ENCODE measurements at places on chromosomes 2 and 18. TPM values are rescaled to one million over a fixed set of nuclear protein-coding genes. Genes with fewer than 3 reads are reported as not detected.

Gene SCLY
- polyA plus RNA-seq: 18.8 TPM

Gene B3GNT7
- polyA plus RNA-seq: 0.90 TPM

GRCh38 chr2:133956434-133956935, 297.4 kb upstream of the MGAT5 start:
- no peak for DNase-seq

- no peak for DNase-seq
Observed at GRCh38 chr2:189096769-189097447, 82.7 kb downstream of the COL5A2 start.

DNA sequence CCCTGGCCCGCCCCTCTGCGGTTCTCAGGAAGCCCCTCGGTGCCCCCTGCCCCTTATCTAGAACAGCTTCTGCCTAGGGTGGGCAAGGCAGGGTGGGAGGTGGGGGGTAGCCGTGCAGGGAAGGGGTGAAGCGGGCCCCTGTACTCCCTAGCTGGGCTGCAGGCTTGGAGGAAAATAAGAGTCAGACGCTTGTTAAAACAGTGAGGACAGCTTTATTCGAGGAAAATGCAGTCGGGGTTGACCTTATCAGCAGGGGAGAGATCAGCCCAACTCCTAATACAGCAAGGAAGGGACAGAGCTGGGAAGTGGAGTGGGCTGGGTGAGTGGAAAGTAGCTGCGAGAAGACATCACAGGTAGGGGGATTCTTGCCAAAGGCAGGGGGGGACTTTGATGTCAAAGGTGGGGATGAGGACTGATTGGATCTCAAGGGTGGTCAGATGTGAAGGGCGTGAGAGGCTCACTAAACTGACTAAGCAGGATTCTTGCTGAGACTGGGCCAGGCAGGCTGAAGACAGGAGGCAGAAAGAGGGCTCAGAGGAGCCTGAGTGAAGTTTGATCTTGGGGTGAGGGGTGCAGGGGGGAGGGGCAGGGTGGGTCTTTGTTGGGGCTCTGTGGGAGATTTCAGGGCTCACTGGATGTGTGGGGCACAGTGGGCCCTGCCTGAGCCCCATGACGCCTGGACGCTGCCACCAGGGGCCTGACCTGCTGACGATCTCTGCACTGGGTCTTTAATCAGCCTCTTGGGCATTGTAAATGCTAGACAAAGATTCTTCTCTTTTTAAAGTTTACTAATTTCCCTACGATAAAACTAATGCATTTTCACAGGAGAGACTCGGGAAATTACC, 29.9 kb downstream of the HPCAL1 start:
- DNase-seq: no peak

DNA sequence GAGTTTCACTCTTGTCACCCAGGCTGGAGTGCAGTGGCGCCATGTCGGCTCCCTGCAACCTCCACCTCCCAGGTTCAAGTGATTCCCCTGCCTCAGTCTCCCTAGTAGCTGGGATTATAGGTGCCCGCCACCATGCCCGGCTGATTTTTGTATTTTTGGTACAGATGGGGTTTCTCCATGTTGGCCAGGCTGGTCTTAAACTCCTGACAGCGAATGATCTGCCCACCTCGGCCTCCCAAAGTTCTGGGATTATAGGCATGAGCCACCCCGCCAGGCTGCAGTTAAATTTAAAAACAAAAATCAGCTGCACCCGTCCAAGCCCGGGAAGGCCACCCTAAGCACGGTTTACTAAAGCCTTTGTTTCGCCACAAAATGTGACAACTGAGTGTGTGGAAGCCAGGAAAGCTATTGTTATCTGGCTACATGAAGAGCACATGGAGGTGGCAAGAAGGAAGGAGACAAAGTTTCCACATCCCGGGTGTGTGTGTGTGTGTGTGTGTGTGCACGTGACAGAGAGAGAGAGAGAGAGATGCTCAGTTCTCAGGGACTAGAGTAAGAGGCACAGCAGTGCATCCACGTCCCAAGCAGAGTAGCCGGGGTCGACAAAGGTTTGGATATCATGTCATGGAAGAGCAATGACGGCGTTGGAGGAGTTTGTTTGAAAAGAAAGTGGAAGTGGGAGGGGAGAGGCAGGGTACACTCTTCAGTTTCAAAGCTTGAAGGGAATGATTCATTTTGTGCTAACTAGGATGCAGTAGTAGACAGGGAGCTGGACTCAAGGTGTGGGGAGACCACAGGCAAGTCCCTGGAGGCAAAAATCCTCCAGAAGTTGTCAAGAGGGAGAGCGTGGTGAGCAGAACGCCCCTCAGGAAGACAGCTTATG, 20.1 kb downstream of the INPP5D start:
- DNase-seq: no peak

Gene CCDC88A
- 2.7 TPM for polyA plus RNA-seq

- DNase-seq: no peak
Observed at GRCh38 chr18:26999797-27000196, 134.3 kb upstream of the AQP4 start.

Gene REEP1
- polyA plus RNA-seq: not detected

GRCh38 chr2:80322311-80322920, 17.9 kb upstream of the LRRTM1 start:
- no peak for DNase-seq

Gene CCBE1
- not detected for polyA plus RNA-seq

Gene FTCDNL1
- 1.0 TPM for polyA plus RNA-seq

GRCh38 chr2:215942194-215942593, 71.2 kb downstream of the MREG start:
- DNase-seq: no peak

Gene EIF2AK3
- 16.7 TPM for polyA plus RNA-seq

Gene MC2R
- not detected for polyA plus RNA-seq

DNA sequence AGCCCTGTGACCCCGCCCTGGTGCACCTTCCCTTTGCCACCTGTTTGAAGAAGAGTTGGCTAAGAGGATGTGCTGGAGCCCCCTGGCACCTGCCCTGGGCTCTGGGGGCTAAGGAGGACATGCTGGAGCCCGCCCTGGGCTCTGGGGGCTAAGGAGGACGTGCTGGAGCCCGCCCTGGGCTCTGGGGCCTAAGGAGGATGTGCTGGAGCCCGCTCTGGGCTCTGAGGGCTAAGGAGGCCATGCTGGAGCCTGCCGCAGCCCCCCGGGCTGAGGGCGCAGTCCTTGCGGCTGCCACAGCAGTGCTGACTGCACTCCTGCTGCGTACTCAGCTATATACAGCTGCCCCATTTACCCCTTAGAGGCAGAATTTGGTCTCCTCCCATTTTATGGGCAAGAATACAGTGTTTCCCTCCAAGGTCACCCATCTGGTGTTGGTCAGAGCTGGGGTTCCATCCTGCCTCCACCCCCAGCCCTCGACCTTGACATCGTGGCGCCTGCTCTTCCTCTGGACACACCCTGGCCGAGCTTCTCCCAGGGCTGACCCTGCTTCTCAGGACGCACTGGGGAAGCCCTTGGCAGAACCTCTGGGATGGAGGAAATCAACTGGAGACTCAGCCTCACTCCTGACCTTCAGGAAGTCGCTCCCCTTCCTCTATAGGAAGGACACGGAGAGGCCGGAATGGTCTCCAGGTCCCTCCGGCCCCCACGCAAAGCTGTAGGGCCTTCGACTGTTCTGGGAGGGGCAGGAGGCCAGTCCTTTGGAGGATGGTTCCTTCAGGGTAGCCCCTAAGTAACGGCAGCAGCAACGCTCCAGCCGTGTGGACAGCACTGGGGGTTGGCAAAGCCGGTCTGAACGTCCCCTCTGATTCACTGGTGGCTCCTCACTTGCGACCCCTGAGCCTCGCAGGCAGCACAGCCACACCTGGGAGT, 65.0 kb upstream of the HPCAL1 start:
- no peak for DNase-seq

DNA sequence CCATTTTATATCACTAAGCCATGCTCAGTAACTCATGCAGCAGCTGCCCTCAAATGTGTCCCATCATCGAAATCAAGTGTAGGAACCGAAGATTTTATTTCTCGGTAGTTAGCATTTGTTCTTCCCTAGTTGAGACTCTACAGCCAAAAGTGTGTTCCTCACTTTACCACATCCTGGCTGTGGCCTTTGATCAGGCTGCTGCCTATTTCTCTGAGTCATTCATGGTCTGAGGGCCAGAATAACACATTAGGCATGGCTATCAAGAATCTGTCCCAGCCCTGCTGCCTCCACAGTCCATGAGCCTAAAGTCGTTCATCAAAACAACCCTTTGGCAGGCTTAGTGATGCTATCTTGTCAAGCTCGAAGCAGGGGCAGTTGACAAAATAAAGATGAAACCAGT, 300.1 kb downstream of the TDRD15 start:
- DNase-seq: no peak

Gene OR6B2
- polyA plus RNA-seq: not detected

GRCh38 chr18:35747894-35748472, 166.4 kb downstream of the GALNT1 start:
- DNase-seq: no peak

Gene CPO
- not detected for polyA plus RNA-seq

- DNase-seq: no peak
Observed at GRCh38 chr18:46821856-46822711, 65.2 kb upstream of the ST8SIA5 start.

DNA sequence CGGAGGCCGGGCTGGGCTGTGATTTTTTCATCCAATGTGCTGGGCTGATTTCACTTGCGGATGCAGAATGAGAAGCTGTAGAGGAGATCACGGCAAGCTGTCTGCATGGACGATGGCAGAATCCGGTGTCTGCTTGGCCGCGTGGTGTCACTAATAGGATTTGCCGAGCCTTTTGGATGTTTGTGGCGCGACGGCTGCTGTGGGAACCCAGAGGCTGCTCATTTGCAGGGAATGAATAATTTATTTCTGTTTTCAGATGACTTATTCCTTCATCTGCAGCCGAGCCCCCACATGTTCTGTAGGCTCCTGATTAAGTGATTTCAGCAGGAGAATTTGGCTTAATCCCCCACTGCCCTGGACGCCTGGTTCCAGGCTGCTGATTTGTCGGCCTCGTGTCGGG, 62.6 kb downstream of the ODC1 start:
- DNase-seq: no peak

- no peak for DNase-seq
Observed at GRCh38 chr2:197486175-197486574, 13.5 kb downstream of the HSPD1 start.

GRCh38 chr2:17592731-17593409, 52.4 kb downstream of the VSNL1 start:
- no peak for DNase-seq

GRCh38 chr2:206833291-206833690, 67.9 kb downstream of the FASTKD2 start:
- no peak for DNase-seq
